ENCODE measurements at places on chromosomes 4 and X.

GRCh38 chr4:31059753-31060522 lies 339.8 kb downstream of the PCDH7 start:
- DNase-seq, result no peak

DNA sequence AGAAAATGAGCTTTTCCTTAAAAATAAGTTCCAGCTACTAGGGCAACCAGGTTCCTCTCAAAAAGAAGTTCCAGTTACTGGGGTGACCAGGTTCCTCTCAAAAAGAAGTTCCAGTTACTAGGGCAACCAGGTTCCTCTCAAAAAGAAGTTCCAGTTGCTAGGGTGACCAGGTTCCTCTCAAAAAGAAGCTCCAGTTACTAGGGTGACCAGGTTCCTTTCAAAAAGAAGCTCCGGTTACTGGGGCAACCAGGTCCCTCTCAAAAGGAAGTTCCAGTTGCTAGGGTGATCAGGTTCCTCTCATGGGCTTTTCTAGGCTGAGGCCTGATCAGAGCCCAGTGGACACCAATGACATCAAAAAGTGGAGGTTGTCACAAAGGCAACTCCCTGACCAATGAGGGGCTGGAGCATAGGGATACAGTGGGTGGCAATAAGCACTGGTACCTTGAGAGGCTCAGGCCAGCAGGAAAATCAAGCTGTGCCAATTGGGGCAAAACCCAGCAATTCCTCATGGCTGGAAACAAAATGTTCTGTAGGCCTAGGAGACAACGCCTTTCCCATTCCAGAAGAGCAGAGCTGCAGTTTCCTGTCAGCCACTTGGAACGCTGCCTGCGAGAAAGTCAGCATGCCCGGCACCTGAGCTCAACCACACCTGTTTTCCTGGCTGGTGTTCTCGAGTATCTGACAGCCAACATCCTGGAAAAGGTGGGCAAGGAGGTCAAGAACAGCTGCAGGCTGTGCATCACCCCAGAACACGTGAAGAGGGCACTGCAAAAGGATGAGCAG lies 12.3 kb upstream of the SYTL5 start:
- DNase-seq, result no peak

- DNase-seq, result no peak
Measured at GRCh38 chrX:39911278-39911897, 186.4 kb downstream of the BCOR start.

GRCh38 chrX:118156254-118156952 lies 39.8 kb upstream of the KLHL13 start:
- no peak for DNase-seq

- DNase-seq, result no peak
Measured at GRCh38 chr4:6824071-6824470, 41.5 kb downstream of the KIAA0232 start.

DNA sequence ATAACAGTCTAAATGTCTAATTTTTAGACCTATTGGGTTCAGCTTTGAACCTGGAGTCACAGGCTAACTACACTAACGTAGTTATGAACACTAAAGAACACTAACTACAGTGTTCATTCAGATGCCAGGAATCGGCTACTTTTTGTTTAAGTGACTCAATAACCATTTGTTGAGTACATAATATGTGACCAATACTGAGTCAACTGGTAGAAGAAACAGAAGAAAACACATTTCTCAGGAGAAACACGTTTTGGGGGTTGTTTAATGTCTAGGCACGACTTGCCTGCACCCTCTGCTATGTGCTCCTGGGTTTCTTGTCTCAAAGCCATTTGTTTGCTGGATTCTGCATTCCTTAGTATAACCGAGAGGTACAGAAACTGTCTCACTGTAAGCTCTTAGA lies 18.6 kb upstream of the CLNK start:
- DNase-seq, result no peak

DNA sequence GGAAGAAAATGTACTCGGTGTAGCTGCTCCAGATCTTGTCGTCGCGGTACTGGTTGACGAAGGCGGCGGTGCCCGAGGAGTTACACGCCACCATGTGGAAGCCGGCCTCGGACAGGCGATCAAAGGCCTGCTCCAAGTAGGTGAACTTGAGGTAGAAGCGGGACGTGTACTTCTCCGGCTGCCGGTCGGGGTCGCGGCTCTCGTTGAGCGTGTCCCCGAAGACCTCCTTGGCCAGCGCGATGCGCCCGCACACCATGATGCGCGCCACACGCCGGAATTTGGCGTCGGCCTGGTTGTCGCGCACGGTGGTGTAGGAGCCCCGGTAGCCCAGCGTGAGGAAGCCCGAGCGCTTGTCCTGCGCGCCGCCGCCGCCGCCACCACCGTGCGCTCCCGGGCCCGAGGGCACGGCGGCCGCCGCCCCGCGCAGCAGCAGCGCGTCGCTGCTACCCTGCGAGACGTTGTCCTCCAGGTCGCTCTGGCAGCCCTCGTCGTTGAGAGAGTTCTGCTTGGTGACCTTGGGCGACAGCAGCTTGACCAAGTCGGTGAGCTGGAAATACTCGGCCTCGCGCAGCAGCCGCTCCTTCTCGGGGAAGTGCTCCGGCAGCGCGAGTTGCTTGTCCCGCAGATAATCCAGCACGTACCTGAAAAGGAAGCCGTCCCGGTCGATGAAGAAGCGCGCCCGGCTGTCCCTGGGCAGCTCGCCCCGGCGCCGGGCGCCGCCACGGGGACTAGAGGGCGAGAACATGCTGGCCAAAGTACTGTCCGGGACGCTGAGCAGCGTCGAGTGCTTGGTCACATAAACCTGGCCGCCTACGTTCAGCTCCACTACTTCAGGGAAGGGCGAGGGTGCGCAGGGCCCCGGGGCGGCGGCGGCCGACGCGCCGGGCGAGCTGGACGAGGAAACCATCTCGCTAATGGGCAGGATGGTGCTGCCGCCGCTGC lies 775 bp downstream of the KCTD8 start:
- peak; percentile 59 for DNase-seq

DNA sequence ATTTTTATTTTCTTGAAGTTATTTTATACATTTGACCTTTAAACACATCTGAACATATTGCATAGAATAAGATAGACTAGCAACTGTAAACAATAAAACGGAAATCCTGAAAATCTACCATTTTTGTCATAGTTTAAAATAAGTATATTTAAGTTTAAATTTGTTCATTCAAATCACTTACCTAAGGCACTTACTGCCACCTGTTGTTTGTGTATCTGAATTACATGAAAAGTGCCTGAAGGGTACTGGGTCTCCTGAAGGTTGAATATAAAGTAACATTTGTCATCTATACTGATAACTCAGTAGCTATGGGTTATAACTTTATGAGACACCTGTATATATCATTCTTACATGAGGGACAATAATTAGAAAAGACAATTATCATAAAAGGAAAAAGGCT lies 38.6 kb downstream of the TRPC5 start:
- no peak for DNase-seq

- no peak for DNase-seq
Measured at GRCh38 chrX:103405009-103405333, 28.6 kb downstream of the BEX3 start.

DNA sequence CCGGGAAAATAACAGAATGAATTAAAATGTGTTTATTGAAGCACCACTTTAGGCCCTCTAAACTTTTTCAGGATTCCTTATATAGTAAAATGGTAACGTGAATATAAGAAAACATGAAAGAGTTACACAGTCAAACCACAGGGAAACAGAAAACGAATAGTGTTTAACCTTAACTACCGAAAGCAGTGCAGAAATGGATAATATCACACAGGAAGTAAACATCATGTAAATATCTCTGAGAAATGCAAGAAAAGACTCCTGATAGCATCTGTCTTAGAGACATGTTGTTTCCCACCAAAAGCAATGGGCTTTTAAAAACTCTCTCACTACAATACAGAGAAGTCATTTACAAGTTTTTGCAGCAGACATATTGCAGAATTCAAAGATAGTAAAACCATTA lies 323.9 kb upstream of the CXXC4 start:
- DNase-seq, result no peak

GRCh38 chr4:173403051-173403450 lies 4.1 kb upstream of the SCRG1 start:
- DNase-seq, result no peak

GRCh38 chr4:6271701-6272465 lies 2.2 kb downstream of the WFS1 start:
- no peak for DNase-seq

GRCh38 chr4:109589119-109589518 lies 29.1 kb downstream of the MCUB start:
- DNase-seq, result no peak

GRCh38 chrX:49978176-49978575 lies 55.8 kb downstream of the CLCN5 start:
- no peak for DNase-seq

GRCh38 chr4:54879576-54879975 lies 221.8 kb downstream of the KIT start:
- DNase-seq, result no peak

GRCh38 chr4:118898684-118899138 lies 10.1 kb downstream of the SYNPO2 start:
- no peak for DNase-seq

GRCh38 chr4:145348291-145348690 lies 133.4 kb upstream of the SMAD1 start:
- DNase-seq, result no peak

- peak; percentile 70 for DNase-seq
Measured at GRCh38 chr4:147732518-147733235, 789 bp downstream of the ARHGAP10 start.

DNA sequence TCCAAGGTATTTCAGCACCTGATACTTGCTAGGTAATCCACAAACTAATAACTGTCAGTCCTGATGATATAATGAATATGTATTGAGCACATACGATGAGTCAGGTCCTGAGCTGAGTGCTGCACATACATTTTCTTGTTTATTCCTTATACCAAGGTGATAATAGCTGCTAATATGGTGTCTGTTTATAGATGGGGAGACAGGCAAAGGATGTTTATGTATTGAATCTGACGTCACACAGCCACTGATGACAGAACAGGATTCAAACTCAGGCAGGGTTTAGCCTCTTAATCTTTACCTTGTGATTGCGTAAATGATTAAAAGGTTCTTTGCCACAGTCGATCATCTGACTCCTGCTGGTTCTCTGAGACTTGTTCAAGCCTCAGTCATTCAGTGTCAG lies 609.9 kb upstream of the CPEB2 start:
- DNase-seq, result no peak

GRCh38 chr4:40918330-40918729 lies 168.6 kb downstream of the NSUN7 start:
- no peak for DNase-seq

- no peak for DNase-seq
Measured at GRCh38 chr4:123877551-123877950, 481.0 kb downstream of the SPRY1 start.

DNA sequence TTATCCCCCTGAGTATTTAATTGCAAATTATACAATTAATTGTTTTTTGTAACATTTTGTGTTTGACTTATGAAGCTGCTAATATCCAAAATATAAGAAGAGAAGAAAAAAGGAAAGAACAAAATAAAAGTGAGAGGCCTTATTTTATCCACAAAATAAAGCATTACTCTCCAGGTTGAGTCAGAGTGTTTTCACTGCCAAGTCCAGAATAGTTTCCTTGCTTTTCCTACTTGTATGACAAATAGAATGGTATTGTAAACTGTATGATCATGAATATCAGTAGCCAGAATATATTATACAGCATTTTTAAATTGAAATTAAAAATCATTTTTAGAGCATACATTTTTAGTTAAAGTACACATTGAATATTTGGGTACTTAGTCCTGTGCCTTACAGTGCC lies 237.8 kb downstream of the NDST4 start:
- DNase-seq, result no peak

DNA sequence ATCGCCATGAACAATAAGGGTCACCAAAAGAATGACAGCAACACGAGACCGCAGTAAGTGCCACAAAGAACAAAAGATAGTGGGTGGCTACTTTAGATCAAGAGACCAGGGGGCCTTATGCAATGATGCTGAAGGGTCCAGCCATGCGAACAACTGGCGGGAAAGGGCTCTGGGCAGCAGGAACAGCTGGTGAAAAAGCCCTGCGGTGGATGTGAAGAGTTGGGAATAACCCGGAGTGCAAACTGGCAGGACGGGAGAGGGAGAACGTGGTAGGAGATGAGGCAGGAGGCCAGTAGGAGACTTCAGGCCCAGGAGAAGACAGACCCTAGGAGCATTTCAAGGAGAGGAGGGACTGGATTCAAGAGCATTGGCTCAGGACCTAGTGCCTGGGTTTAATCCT lies 120.2 kb downstream of the AFAP1 start:
- DNase-seq, result no peak

- no peak for DNase-seq
Measured at GRCh38 chr4:48162162-48162561, 28.1 kb upstream of the TXK start.

GRCh38 chrX:317424-318067 lies 1.1 kb downstream of the GTPBP6 start:
- no peak for DNase-seq

- DNase-seq, result no peak
Measured at GRCh38 chr4:20159516-20159915, 92.2 kb upstream of the SLIT2 start.

DNA sequence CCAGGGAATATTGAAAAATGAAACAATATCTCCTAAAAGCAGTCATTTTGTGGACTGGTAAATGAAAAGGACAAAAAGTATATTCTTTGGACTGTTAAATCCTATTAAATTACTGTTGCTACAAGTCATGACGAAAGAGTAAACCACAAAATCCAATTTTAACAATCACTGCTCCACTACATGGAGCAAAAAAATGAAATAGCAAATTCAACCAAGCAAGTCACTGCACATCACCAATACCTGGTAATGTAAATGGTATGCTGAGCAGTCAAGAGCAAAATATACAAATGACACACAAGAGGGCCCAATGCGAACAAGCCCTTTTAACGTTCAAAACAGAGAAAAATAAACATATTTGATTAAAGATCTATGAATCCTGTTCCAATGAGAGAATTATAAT lies 126.2 kb downstream of the KLHL13 start:
- DNase-seq, result no peak

DNA sequence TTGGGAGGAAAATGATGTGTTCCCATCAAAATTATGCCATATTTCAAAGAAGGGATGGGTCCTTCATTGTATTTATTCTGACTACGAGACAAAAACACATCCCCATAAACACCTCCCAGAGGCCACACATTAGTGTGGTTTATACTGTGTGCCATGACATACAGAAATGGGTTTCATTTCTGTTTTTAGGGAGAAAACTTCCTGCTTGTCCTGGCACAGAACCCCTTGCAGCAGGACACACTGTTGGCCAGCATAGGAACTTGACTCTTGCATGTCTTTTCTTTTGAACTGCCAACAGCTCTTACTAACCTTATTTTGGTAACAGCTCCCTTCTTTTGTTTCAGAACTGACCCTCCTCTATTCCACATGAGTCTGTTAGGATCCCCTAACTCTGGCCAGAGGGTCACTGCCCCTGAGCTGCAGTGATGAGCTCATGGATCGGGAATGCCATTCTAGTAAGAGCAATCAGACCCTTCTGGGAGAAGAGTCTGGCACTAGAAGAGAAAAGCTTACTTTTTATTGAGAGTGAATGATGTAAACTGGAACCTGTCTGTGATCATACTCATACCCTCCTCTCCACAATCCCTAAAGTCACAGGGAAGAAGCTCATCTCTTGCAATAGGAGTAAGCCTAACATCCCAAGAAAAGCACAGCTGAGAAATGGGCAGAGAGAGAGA lies 86.4 kb downstream of the SMIM20 start:
- DNase-seq, result no peak

Data from suprapubic skin (tissue), 4 donors.